Neuronal stem cell (in vitro differentiated cells): ENCODE measurements at places on chromosomes 4 and X.
A peak's percentile ranks its signal among the peaks of the same experiment; 100 is the strongest.

DNA sequence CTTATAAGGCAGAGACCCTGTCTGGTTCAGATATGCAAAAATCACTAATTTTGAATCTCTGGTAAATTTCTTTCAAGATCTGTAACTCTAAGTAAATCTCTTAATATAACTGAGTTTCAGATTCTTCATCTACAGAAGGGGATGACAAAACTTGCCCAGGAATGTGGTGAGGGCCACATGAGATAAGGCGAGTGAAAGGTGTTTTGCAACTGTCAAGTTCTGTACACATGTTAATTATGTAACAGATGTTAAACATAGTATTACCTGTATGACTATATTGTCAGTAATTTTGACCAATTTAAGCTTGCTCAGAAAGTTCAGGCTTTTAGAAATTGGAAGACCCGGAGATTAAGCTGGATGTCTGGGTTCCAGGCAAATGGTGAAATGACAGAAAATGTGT lies 549 bp upstream of the GLRB start:
- no peak for DNase-seq
- H3K27ac ChIP-seq, result no peak overlapping the region
- H3K36me3 ChIP-seq, result no peaks in the 10 kb centered on the region
- H3K4me1 ChIP-seq, result no peaks in the 10 kb centered on the region
- no peak overlapping the region for H3K4me3 ChIP-seq

GRCh38 chr4:187940299-187940698 lies 55.3 kb upstream of the ZFP42 start:
- no peak overlapping the region for H3K4me3 ChIP-seq
- no peaks in the 10 kb centered on the region for H3K4me1 ChIP-seq
- no peaks in the 10 kb centered on the region for H3K36me3 ChIP-seq
- no peaks in the 10 kb centered on the region for H3K27me3 ChIP-seq

GRCh38 chrX:150334981-150335380 lies 28.1 kb upstream of the MAMLD1 start:
- H3K27me3 ChIP-seq, result no peaks in the 10 kb centered on the region
- H3K4me3 ChIP-seq, result no peak overlapping the region
- no peak overlapping the region for H3K27ac ChIP-seq
- no peaks in the 10 kb centered on the region for H3K36me3 ChIP-seq

DNA sequence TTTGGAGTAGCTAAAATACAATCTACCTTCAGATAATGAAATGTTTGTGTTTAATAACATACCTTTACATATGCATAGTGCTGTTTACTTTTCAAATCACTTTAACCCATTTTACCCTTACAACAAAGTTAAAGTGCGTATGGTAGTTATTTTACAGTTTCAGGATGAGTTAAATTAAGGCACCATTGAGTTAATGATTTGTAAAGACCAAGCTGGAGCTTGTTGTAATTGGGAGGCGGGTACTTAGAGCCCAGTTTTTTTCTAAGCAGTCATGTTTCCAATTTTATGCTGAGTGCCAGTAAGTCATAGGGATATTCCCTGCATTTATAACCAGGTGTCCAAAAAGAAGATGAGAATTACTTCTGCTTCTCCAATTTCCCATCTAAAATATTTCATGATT lies 84.2 kb upstream of the NRK start:
- H3K36me3 ChIP-seq, result no peaks in the 10 kb centered on the region
- no peak overlapping the region for H3K4me3 ChIP-seq
- no peak for DNase-seq

DNA sequence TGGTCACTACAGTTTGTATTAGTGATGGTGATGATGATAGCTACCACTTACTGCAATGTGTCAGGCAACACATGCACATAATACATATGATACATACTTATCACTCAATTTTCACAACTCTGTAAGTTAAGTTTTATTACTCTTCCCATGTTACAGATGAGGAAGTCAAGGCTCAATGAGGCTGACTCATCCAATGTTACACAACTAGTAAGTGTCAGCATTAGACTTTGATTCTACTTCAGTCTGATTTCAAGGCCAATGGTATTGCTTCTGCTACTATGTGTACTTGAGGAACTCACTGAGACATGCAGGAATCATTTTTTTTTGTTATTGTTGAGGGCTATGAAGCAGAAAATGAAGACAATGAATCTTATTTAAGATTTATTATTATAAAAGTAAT lies 96.4 kb upstream of the TRPC5OS start:
- H3K27me3 ChIP-seq, result no peaks in the 10 kb centered on the region
- no peak for DNase-seq
- H3K4me1 ChIP-seq, result no peaks in the 10 kb centered on the region
- H3K27ac ChIP-seq, result no peak overlapping the region
- no peak overlapping the region for H3K4me3 ChIP-seq
- no peaks in the 10 kb centered on the region for H3K36me3 ChIP-seq

GRCh38 chrX:134026565-134027311 lies 41.3 kb upstream of the GPC3 start:
- H3K27me3 ChIP-seq, result no peaks in the 10 kb centered on the region
- H3K27ac ChIP-seq, result no peak overlapping the region
- no peak overlapping the region for H3K4me3 ChIP-seq
- H3K36me3 ChIP-seq, result no peaks in the 10 kb centered on the region
- H3K4me1 ChIP-seq, result peaks cover 4% of the 10 kb centered on the region

DNA sequence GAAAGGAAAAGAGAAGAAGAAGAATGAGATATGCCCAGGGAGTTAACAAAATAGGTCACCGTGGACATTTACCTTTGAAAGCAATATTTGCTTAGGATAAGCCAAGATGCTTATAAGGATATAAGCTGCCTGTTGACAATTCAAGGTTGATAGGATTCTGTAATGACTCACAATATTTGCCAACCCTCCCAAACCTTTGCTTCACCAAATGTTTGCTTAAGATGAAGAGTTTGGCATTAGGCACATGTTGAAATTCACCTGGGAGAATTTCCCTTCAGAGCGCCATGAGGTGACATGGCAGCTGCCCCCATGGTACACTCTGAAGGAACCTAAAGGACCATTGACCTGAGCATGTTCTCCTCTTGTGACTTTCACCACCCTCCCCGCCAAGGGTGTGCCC lies 4.6 kb downstream of the PALLD start:
- no peak for DNase-seq
- H3K36me3 ChIP-seq, result no peaks in the 10 kb centered on the region
- H3K4me1 ChIP-seq, result peaks cover 2% of the 10 kb centered on the region
- H3K4me3 ChIP-seq, result no peak overlapping the region
- no peak overlapping the region for H3K27ac ChIP-seq

- no peak for DNase-seq
- no peaks in the 10 kb centered on the region for H3K36me3 ChIP-seq
- H3K27ac ChIP-seq, result no peak overlapping the region
- no peak overlapping the region for H3K4me3 ChIP-seq
- peaks cover 6% of the 10 kb centered on the region for H3K4me1 ChIP-seq
Observed at GRCh38 chrX:1657367-1658070, 42.7 kb downstream of the ASMT start.

DNA sequence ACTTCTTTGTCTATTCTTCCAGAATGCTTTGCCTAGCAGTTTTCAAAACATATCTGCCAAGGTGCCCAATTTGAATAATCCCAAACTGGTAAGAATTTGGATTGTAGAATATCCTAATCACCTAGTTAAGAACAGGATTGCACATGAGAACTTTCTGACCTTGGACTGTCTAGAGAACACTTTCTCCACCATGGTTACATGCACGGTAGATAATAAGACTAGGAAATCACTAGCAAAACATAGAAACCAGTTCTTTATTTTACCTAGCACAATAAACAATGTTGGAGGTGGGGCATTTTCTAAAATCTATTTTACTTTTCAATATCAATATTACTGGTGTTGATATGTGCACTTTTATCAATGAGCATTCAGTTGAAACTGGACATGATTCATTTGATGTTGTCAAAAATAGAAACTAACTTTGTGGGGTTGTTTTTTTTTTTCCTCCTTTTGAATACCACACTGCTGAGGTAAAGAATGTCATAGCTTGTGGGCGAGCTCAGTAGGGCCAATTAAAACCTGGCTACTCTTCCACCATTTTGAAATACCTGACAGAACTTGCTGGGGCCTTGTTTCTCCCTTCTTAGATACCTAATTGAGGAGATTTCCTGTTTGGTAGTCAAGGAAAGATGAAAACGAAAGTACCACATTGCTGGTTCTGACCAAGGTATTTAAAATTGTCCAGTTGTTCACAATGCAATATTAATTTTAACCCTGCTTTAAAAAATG lies 10.4 kb downstream of the MID1IP1 start:
- H3K27me3 ChIP-seq, result no peaks in the 10 kb centered on the region
- no peak overlapping the region for H3K27ac ChIP-seq
- no peaks in the 10 kb centered on the region for H3K4me1 ChIP-seq
- no peaks in the 10 kb centered on the region for H3K36me3 ChIP-seq

DNA sequence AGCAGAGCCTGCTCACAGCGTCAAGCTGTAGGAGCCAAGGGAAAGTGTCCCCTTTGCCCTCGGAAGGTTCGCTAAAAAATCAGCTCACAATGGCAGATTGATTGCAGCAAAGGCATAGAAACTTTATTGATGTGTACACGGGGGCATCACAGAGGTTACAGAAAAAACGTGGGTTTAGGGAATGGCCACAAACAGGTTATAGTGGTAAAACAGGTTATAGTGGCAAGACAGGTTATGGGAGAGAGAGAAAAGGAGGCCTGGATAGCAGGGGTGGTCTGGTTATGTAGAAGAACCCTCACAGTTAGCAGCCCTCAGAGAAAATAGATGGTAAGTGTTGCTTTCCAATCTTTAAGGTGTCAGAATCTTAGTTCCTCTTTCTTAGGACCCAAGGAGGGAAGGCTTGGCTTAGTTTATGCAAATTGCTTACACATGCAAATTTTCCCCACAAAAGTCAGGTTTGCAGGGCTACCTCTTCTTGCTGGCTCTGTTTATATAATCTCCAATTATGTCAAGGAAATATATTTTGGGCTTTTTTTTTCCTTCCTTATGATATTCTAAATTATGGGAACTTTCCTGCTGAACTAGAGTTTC lies 113.7 kb downstream of the BMP15 start:
- peaks cover 2% of the 10 kb centered on the region for H3K4me1 ChIP-seq
- no peaks in the 10 kb centered on the region for H3K36me3 ChIP-seq
- H3K27me3 ChIP-seq, result no peaks in the 10 kb centered on the region
- no peak overlapping the region for H3K4me3 ChIP-seq
- no peak overlapping the region for H3K27ac ChIP-seq
- DNase-seq, result no peak

GRCh38 chrX:13064599-13065143 lies 20.3 kb upstream of the FAM9C start:
- H3K4me1 ChIP-seq, result peaks cover under 1% of the 10 kb centered on the region
- H3K4me3 ChIP-seq, result no peak overlapping the region
- H3K36me3 ChIP-seq, result no peaks in the 10 kb centered on the region
- H3K27ac ChIP-seq, result no peak overlapping the region

DNA sequence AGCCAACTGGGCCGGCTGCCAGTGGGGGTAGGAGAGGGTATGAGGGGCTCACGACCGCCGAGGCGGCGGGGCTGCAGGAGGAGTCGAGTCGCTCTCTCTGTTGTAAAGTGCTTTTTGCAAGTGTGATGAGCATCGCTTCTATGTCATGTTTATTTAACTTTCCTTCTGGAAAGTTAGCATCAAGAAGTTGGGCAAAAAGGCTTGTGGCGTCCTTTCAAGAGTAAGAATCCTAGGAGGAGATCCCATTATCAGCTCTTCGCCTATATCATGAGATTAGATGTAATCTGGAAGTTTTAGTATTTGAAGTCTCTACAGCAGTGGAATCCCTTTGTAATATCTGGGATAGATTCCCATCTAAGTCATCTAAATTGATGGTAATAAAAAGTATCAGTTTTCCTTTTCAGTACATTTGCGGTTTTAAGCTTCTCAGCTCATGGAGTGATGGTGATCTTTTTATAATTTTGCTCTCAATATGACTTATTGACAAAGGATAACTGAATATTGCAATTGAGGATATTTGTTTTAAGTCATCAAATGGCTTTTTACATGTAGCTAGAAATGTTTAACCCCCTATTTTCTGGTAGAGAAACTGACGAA lies 1.7 kb downstream of the GALNT7 start:
- H3K27ac ChIP-seq, result peak overlapping the region; percentile 99
- H3K27me3 ChIP-seq, result no peaks in the 10 kb centered on the region
- peaks cover 6% of the 10 kb centered on the region for H3K4me1 ChIP-seq
- H3K4me3 ChIP-seq, result peak overlapping the region; percentile 75

DNA sequence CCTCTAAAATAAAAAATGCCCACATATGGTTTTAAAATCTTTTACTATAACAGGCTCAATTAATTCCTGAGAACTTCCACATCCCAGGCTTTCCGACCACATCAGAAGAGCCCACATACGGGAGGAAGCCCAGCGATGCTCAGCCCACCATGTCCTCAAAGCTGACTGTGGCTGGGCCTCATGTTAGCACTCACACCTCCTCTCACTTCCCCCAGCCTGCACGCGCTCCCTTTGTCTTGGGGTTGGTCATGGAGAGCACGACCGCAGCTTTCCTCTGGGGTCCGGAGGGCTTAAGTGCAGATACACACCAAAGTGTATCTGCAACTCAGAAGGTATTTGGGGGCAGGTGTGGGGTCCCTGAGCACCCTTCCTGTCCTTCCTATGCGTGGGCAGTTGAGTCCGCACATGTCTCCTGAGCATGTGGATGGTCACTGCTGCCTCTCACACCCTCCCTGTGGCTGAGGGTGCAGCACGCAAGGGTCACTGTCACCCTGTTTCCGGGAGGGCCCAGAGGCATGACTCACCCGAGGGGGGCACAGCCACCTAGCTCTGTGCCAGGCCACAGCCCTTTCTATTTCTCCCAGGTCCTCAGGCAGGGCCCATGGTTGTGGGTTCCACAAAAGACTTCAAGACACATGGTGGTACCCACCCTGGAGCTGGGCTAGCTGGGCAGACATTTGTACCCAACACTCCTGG lies 21.2 kb downstream of the WDR1 start:
- H3K4me3 ChIP-seq, result no peak overlapping the region
- no peak for DNase-seq
- no peak overlapping the region for H3K27ac ChIP-seq
- H3K27me3 ChIP-seq, result no peaks in the 10 kb centered on the region

DNA sequence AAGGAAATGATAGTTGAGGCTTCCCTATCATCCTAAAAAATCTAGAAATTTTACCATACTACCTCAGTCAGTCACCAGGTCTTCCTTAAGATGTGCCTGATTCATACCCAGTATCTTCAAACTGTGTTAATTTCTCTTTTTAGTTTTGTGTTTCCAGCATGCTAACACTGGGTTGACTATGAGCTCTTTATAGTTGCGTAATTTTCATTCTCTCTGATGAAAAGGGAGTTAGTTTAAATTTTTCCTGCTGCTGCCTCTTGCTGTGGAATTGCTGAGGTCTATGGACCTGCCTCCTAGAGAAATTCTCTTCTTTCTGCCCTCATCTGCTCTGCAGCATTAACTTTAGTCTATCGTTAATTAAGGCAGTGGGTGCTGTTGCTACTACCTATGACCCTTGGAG lies 66.6 kb downstream of the BANK1 start:
- H3K27ac ChIP-seq, result no peak overlapping the region
- H3K4me1 ChIP-seq, result peaks cover 2% of the 10 kb centered on the region
- no peak overlapping the region for H3K4me3 ChIP-seq
- no peaks in the 10 kb centered on the region for H3K27me3 ChIP-seq

- DNase-seq, result no peak
- H3K4me3 ChIP-seq, result peak overlapping the region; percentile 60
- no peak overlapping the region for H3K27ac ChIP-seq
- H3K27me3 ChIP-seq, result no peaks in the 10 kb centered on the region
- H3K4me1 ChIP-seq, result no peaks in the 10 kb centered on the region
- H3K36me3 ChIP-seq, result no peaks in the 10 kb centered on the region
Observed at GRCh38 chr4:143026459-143027170, 158.1 kb upstream of the USP38 start.
